ENCODE measurements at places on chromosomes 1 and 21.

- DNase-seq = no peak
These were observed 1.7 kb upstream of the VWA1 start for GRCh38 chr1:1433804-1434130.

GRCh38 chr1:109959632-109959973, 25.0 kb upstream of the AHCYL1 start:
- no peak for DNase-seq

DNA sequence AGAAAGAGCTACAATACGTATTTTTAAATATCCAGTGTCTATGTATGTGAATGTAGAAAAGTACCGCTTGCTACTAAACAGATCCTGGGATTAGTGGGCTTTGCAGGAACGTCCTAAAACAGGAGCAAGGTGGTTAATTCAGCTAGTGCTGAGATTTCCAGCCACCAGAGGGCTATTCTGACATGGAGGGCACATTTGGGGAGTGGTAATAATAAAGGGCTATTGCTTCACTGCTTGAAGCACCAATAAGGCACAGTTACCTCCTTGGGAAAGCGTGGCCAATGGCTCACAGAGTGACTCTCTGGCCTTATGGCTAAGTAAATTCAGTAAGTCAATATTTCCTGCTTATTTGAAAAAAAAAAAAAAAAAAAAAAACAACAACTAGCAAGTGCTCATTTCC, 152.4 kb downstream of the GABPA start:
- no peak for DNase-seq

GRCh38 chr21:39175154-39175553, 8.1 kb downstream of the PSMG1 start:
- peak; percentile 13 for DNase-seq

DNA sequence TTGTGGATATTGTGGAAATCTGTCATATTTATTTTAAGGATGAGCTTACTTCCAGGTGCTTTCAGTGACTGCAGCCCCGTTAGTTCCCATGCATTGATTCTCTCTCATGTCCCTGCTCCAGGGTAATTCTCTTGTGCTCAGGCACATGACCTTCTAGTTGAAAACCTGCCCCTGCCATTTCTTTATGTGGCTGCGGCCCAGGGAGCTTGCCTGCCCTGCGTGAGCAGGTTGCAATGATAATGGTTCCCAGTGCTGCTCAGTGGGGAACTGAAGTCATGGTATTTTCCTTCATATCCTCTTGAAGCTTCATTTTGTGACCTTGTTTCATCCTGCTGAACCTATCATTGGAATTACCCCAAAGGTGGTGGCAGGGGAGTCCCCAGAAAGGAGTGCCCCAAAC, 229.8 kb downstream of the DISC1 start:
- no peak for DNase-seq

GRCh38 chr1:50705041-50705440, 255.0 kb downstream of the FAF1 start:
- no peak for DNase-seq

DNA sequence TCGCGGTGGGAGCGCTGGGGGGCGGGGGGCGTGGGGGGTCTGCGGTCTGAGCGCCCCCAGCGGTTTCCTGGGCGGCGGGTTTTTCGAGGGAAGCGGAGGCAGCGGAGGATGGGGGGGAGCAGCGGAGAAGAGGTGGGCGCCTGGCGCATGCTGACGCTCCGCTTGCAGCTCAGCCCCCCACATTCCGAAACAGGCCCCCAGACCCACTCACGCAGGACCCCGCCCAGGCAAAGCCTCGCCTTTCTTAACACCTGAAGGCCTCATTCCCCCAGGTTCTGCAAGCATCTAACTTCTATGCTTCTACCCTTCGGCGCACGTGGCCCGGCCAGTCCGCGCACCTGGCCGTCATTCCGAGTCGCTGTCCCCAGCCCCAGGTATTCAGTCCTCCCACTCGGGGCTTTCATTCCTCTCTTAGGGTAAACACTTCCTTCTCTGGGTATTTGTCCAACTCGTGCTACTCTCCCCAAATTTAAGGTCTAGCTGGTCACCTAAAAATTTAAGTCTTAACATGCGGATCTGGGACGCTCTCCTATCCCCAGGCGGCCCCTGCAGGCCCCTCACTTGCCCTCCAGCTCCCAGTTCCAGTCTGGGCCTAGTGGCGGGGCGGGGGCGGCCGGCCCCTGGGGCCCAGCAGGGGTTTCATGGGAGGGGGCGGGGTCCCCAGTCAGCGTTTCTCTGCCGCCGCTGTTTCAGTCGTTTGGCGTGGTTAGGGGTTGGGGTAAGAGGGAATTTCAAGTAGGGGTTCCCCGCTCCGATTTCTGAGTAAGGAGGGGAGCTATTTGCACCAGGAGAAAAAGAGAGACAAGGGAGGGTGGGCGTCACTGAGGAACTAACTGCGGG, 2.8 kb upstream of the ZBTB7B start:
- DNase-seq = peak; percentile 50

DNA sequence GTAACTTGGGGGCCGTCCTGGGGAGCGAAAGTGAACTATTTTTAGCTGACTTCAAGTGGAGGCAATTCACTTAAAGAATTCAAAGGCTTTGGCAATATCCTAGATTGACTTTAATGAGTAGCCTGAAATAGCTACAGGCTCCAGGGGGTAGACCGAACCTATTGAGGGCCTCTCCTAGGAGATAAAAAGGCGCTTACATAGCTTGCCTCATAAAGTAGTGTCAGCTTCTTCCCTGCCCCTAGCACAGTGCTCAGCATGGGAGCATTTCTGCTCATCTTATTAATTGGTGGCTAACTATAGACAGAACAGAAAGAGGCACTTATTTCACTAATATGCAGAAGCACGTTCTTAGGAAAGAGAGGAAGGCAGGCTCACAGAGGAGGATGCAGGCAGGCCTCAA, 12.3 kb upstream of the CTNNBIP1 start:
- DNase-seq = no peak

GRCh38 chr1:70142075-70142474, 63.3 kb downstream of the LRRC40 start:
- no peak for DNase-seq

DNA sequence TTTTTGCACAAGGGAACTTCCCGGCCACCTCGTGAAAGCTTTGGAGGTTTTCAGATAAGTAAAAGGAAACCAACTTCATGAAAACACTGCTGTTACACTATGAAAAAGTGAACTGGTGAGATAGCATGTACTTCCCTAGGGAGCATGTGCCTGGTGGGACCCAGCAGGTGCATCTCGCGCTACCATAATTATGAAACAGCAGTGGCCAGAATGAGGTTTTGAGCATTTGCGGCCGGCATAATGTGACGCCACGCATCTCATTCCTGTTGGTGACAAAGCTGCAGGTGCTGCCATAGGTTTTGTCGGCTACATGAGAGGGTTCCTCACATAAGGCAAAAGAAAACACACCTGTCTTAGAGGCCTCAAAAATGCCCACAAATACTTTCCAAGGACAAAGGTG, 1.7 kb downstream of the KRTAP10-3 start:
- no peak for DNase-seq

- DNase-seq = no peak
These were observed 137.4 kb downstream of the ADGRL4 start for GRCh38 chr1:78869136-78869535.

DNA sequence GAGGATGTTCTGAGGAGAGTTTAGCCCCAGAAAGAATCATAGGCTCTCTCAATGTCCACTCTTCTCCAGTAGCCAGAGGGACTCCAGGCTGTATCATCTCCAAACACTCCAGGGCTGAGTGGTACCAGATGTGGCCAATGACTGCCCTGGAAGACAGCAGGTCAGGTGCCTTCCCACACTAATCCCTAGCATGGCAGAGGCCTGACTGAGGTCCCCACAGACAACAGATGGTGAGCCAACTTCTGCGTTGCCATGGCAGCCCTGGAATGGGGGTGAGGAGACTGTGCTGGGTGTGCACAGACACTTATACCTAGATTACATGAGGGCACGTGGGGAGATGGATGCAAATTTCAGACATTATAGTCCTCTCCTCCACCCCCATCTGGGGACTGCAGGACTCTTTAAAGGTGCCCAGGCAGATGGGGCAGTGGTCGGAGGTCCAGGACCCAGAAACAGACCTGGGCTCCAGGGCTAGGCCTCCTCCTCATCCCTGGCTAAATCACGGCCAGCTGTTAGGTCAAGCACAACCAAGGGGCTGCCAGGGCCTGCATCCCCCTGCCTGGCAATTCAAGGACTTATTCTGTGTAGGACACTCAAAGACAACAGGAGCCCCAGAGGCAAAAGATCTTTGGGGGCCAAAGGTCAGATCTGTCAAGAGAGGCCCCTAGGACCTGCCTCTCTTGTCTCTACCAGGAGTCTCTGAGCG, 42.9 kb downstream of the CAMK2N1 start:
- DNase-seq = no peak

DNA sequence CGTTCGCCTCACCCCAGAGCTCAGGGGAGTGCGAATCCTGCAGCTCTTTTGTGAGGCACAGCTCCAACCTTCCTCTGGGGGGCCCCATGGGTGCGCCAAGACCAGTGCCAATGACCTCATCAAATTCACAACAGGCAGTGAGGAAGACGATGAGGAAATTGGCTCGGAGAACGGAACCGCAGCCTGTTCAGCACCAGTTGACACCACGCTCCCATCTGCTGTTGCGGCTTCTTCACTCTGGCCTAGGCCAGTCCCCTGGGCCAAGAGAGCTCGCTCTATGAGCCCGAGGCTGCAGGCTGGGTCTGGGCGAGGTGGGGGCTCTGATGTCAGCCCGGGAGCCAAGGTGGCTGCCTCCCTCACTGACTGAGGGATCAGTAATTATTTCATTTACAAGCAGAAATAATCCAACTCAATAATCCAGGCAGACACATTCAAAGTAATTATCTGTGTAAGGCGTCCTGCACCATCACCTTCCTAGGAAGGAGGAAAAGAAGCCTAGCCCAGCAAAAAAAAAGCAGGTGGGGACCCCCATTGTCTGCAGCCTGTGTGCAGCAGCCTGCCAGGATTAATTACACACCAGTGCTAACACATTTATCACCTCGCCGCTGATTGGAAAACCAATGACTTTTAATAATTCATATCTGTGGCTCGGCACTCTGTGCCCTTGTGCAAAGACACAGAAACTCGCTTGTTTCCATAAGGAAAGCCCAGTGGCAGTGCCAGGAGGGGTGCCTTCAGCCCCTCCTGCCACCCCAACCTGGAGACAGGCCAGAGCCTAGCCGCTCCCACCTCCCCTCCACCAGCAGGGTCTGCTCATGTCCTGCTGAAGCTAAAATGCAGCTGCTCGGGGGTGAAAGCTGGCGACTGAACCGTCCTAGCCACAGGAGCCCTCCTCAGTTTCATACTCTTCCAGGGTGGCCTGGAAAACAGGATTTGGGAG, 1.9 kb downstream of the PLEKHA6 start:
- no peak for DNase-seq

- DNase-seq = no peak
These were observed 24.6 kb downstream of the ATF3 start for GRCh38 chr1:212633161-212633560.

DNA sequence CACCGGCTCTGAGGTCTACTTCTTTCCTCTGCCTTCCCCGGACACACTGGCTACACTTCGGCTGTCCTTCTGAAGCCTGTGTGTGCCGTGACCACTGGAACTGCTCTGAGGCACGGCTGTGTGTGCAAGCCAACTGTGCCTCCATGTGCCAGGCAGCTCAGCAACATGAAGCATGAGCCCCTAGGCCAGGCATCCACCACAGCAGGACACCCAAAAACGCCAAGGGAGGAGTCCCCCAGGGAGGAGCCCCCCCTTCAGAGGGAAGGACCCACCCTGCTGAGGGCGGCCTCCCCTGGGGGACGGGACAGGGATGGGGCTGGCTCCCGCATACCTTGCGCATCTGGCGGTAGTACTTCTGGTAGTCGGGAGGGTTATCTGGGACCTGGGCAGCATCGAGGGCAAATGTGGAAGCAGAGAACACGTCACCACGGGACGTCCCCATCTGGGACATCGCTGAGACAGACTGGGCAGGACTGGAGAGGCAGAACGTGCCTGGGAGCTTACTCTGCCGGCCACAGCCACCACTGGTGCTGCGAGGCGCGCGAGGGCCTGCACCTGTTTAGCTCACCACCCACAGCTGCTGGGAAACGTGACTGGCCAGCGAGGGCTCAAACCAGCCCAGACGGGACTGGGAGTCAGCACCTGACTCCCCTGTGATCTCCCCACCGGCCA, 20.5 kb downstream of the LSS start:
- DNase-seq = no peak

DNA sequence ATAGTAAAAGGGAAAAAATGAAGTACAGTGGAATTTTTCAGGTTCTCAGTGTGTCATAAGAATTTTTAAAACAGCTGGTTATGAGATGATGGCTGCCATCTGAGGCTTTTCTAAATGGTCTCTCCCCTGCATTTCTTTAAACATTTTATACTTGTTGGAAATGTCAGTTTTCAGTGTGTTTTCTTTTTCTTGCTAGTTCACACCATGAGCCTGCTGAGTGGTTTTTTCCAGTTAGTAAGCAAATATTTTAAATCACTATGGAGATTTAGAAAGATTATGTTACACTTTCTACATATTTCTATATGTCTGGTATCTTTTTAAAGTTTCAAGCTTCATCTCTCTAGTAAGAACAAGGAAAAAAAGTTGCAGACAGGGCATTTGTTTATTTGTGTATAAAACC, 9.6 kb downstream of the RBM15 start:
- no peak for DNase-seq

DNA sequence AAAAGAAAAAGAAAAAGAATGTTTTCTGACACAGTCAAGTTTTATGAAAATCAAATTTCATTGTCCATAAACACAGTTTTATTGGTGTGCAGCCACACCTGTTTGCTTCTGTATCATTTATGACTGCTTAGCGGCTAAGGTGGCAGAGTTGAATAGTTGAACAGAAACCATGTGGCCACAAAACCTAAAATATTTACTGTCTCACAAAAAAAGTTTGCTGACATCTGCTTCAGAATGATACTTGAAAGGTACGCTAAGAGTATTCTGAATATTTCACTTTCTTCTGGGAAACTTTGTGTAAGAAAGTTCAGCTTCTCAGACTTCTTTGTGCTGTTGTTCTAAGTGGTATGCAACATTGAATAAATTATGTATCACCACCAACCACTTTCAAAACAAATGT, 6.2 kb downstream of the KCNK1 start:
- DNase-seq = no peak

DNA sequence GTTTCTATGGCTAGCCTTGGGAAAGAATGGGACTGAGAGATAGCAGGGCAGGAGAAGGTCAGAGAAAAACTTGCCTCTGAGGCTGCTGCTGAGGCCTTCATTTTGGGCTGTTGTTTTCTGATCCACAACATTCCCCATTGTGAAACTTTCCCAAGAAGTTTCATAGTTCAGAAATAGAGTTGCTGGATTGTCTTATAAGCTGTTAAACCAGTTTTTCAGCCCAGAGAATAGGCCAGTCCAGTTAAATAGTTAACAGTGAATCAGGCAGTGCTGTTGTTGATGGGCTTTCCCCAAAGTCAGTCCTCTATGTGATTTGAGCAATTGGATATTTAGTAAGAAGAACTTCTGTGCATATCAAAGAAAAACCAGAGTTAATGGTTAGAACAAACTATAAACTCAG, 77.0 kb downstream of the C21orf91 start:
- DNase-seq = no peak

All from A549 (cell line).